ENCODE measurements at places on chromosomes 6 and 20. TPM values are rescaled to one million over a fixed set of nuclear protein-coding genes. Genes with fewer than 3 reads are reported as not detected.

The ENPP1 gene
- 5.5 TPM for total RNA-seq

The PDYN gene
- not detected for total RNA-seq

The CFAP61 gene
- not detected for total RNA-seq

The CNR1 gene
- 4.6 TPM for total RNA-seq

The ERVFRD-1 gene
- total RNA-seq = 0.76 TPM

The UST gene
- total RNA-seq = 12.0 TPM

The OPN5 gene
- not detected for total RNA-seq

GRCh38 chr6:22917344-22917743, 348.0 kb downstream of the HDGFL1 start:
- no peak for DNase-seq

- no peak for DNase-seq
Observed at GRCh38 chr6:159633196-159633595, 59.8 kb downstream of the SOD2 start.

DNA sequence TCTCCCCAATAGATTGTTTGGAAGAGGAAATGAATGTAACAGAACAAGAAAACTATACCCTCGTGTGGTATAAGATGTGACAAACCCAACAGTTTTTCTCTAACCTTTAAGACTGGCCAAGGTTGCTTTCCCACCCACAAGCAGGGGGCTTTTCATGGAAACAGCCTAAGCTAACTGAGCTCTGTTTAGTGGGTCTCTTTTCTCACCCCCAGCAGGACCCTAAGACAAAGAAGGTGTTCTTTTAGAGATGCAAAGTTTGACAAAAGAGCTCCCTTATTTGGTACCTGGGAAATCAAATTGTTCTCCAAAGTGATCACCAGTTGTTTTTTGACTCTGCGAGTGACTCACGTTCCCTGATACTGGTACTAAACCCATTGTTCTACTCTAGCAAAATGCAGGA, 59.1 kb downstream of the MBOAT1 start:
- no peak for DNase-seq

GRCh38 chr20:43372051-43372450, 85.6 kb upstream of the SRSF6 start:
- DNase-seq = no peak

DNA sequence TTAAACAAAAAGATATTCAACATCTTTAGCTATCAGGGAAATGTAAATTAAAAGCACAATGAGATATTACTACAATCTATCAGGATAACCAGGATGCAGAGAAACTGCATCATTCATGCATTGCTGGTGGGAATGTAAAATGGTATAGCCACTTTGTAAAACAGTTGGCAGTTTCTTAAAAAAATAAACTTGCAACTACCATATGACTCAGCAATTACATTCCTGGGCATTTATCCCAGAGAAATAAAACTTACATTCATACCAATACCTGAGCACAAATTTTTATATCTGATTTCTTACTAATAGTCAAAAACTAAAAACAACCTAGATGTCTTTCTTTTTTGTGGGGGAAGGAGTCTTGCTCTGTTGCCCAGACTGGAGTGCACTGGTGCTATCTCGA, 190.3 kb upstream of the TAB2 start:
- DNase-seq = no peak

DNA sequence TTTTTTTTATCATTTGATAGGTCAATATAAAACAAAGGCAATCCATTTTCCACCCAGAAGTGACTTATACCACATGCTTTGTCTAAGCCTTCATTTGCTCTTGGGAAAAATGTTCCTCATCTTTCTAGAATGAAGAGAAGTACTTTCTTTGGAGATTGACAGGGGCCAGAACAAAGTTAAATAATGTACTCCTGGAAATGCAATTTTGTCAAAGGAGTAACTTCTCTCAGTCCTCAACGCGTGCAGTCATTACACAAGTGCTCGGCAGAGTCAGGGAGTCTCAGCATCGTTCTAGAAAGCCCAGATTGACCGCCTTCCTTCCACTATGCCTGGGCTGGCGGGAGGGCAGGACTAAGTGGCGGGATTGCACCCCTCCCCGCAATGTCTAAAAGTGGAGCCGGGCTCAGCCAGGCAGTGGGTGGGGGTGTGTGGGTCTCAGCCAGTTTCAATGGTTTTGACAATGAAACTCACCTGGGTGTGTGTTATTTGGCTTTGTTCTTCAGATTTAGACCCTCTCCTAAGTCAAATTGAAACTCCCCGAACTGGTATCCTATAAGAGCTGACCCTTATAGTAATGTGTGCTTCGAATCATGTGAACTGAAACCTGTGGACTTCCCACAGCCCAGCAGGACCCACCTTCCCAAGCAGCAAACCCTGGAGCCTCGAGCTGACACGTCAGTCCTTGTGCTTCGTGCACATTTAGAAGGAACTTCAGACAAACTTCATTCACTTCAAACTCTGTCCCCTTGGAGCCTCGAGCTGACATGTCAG, 63.2 kb upstream of the DUSP22 start:
- no peak for DNase-seq

DNA sequence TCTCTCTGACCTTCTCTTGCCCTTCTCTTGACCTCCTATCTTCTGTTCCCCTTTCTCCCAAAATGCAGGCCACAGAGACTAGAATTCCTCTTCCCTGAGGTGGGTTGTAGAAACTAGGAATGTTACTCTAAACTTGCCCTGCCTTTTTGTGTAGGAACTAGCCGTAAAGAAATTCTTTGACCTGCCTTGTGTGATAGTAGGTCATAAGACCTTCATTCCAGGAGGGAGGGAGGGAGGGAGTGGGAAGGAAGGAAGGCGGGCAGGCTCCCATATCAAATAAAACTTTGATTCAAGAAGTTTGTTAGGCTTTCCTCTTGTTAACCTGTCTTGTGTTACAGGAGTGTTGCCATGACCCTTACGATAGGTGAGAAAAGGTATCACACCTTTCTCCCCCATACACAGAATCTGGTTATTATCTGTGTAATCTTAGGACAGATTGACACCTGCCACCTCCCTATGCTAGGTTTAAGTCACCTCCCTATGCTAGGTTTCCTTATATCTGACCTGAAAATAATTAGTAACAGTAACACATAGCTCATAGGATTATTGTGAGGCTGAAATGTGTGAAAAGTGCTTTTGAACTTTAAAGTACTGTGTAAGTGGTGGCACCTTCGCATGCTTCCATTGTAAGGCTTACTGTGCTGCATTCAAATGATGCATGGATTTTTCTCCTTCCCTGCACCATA, 32.6 kb upstream of the FUCA2 start:
- DNase-seq = no peak

DNA sequence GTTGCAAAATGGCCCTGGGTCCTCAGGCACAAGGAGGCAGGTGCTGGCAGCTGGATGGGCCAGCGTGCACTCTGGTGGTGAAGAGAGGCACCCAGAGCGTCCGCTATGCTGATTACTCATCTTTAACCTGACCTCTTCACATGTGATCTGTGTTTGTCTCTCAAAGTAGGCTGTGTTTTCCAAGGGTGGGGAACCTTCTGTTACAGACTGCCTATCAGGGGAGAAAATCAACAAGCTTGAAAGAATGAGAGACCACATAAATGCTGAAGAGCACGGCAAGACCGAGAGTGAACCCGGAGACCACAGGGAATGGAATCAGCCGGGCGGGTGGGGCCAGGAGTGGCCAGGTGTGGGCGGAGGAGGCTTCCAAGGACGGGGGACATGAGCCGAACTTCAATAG, 16.2 kb downstream of the BNIP5 start:
- DNase-seq = no peak

- no peak for DNase-seq
Observed at GRCh38 chr20:36483209-36483918, 58.0 kb upstream of the MYL9 start.

- no peak for DNase-seq
Observed at GRCh38 chr20:4120921-4121321, 105.6 kb upstream of the RNF24 start.

- no peak for DNase-seq
Observed at GRCh38 chr6:83311231-83311630, 118.1 kb downstream of the RWDD2A start.

- DNase-seq = no peak
Observed at GRCh38 chr6:14542670-14543366, 425.2 kb downstream of the CD83 start.

DNA sequence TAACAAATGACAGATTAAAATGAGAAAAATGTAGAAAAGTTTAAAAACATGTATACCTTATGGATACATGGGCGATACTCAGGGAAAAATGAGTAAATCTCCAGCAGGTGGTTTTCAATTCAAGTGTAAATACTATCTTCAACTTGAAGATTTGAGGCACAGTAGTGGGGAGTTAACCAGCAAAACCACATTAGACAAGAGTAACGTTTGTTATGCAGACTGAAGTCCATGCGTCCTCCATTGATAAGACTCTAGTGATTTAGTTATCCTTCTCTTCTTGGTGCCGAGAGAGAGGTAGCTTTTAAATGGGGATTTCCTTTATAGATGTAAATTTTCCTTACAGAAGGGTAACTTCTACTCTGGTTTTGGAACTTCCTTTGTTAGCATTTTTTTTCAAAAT, 28.1 kb downstream of the PCMTD2 start:
- no peak for DNase-seq

GRCh38 chr6:5979650-5980420, 26.9 kb downstream of the NRN1 start:
- no peak for DNase-seq

DNA sequence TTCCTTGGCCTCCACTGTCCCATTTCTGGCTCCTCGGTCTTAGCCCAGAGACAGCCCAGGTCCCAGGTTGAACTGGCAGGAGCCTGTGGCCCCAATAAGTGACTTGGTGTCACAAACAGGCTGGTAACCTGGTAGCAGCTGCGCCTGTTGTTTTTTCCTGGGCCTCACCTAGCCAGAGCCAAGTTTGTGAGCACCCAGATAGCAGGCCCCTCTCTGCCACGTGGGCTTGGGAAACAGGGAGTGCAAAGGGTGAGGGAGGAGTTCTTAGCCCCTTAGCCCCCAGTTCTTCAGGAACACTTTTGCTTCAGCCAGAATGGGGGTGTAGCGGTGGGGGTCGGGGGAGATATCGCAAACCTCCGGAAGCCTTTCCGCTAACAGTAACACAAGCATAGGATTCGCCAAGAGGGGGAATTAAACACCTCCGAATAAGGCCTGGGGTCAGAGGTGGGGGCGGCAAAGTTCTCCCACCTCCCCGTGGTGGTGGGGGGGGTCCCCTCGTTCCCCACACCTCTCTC, 760 bp downstream of the C6orf132 start:
- no peak for DNase-seq

GRCh38 chr6:138647006-138647405, 126.6 kb upstream of the CCDC28A start:
- no peak for DNase-seq

GRCh38 chr6:84902354-84902928, 138.0 kb upstream of the TBX18 start:
- DNase-seq = no peak
